ENCODE measurements at places on chromosomes 7 and 10.

GRCh38 chr7:125033506-125033905 lies 103.9 kb upstream of the POT1 start:
- no peak for DNase-seq

DNA sequence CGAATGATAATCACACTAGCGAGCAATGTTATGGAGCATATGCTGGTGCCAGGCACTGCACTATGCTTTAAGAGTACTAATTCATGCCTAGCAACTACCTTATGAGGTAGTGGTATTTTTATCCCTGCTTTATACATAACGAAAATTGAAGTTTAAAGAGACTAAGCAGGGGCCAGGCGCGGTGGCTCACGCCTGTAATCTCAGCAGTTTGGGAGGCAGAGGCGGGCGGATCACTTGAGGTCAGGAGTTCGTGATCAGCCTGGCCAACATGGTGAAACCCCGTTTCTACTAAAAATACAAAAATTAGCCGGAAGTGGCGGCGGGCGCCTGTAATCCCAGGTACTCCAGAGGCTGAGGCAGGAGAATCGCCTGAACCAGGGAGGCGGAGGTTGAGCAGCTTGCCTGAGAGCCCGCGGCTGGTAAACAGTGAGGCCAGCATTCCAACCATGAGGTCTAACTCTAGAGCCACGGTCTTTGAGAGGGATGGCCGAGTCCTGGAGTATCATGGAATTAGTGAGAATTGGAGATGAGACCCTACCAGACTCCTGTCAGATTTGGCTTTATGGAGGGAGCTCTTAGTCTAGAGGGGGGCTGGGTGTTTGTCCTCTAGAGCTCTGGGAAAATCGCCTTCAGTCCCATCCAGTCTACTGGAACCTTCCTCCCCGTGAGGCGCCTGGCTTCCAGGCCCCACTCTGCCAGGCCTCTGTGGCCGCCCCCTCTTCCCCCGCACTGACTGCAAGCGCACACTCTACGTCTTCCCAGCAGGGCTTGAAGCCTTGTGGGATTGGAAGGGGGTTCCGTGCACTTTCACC lies 11.6 kb downstream of the TLX1 start:
- no peak for DNase-seq

DNA sequence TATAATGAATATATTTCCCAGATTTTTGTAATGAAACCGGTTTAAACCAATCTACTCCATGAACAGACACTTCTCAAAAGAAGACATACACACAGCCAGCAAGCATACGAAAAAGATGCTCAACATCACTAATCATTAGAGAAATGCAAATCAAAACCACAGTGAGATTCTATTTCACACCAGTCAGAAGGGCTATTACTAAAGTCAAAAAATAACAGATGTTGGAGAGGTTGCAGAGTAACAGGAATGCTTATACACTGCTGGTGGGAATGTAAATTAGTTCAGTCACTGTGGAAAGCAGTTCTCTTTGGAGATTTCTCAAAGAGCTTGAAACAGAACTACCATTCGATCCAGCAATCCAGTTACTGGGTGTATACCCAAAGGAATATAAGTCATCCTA lies 240.7 kb downstream of the TSPAN12 start:
- no peak for DNase-seq

- no peak for DNase-seq
These were observed 739.6 kb downstream of the CCSER2 start for GRCh38 chr10:85067955-85068354.

DNA sequence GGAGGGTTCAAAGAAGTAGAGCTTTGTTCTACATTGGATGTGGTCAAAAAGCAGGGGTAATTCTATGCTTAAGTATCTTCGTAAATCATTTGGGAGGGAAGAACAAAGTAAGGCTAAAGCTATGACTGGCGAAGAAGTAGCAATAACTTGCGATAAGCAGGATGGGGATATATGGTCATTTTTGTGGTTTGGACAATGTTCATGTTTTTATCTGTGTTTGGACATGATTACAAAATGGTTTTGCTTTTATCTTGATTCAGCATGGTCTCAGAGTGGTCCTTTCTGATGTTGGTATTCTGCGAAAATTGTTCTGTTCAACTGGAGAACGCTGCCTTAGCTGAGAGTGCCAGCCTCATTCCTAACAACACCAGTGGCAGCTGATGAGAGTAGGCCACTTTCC lies 208.8 kb downstream of the SEMA3A start:
- no peak for DNase-seq

- DNase-seq = no peak
These were observed 19.2 kb downstream of the PSAP start for GRCh38 chr10:71831646-71832552.

DNA sequence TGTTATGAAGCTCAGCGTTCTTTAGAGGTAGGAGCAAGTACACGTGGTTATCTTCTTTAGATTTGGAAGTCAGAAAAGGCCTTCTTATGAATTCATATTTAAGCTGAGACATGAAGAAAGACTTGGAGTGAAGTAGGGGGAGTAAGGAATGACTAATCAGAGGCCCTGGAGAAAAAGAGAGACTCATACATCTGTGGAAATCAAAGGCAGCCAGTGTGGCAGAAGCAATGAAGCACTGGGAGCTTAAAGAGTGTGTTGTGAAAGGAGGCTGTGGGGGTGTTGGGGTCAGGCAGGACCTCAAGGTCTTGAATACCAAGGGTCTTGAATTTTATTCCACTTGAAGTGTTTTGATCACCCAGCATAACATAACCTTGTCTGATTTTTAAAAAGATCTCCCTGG lies 35.7 kb upstream of the FGL2 start:
- no peak for DNase-seq

GRCh38 chr7:146090023-146090645 lies 26.5 kb upstream of the CNTNAP2 start:
- no peak for DNase-seq

DNA sequence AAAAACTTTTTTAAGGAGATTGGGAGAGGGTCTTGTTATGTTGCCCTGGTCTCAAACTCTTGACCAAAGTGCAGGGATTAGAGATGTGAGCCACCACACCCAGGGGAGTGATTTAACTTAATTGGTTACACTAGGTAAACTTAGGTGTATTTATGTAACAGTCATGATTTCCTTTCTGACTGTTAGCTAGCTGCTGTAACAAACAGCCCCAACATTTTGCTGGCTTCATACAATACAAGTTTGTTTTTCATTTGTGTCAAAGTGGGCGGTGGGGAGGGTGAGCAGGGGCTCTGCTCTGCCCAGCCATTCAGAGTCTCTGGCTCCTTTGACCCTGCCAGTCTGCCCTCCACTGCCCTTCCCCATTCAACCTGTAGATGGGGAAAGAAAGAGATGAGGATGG lies 9.3 kb downstream of the DOCK1 start:
- no peak for DNase-seq

- no peak for DNase-seq
These were observed 228.3 kb upstream of the NPVF start for GRCh38 chr7:25456467-25457171.

- DNase-seq = no peak
These were observed 438.4 kb downstream of the NRG3 start for GRCh38 chr10:82313401-82313800.

DNA sequence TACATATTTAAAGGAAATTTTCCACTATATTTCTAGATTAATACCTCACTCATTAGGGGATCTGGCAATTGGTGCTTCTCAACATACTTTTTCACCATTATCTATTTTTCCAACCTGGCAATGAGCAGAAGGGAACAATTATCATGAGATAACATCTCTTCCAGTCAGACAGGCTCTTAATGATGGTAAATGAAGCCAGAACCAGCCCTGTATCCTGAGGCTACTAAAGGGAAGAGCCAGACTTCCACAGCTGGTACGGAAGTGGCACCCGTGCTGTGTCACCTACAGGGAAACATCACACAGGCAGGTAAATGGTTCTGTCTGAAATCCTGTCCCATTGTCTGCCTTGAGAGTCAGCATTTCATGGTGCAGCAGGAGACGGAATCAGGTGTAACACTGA lies 75.9 kb downstream of the ELMO1 start:
- no peak for DNase-seq
